Activated naive CD4-positive, alpha-beta T cell treated with anti-CD3 and anti-CD28 coated beads, Interleukin-2, amount 50 U/mL, for 72 hours (primary cell): ENCODE measurements at places on chromosomes 3 and 15.

DNA sequence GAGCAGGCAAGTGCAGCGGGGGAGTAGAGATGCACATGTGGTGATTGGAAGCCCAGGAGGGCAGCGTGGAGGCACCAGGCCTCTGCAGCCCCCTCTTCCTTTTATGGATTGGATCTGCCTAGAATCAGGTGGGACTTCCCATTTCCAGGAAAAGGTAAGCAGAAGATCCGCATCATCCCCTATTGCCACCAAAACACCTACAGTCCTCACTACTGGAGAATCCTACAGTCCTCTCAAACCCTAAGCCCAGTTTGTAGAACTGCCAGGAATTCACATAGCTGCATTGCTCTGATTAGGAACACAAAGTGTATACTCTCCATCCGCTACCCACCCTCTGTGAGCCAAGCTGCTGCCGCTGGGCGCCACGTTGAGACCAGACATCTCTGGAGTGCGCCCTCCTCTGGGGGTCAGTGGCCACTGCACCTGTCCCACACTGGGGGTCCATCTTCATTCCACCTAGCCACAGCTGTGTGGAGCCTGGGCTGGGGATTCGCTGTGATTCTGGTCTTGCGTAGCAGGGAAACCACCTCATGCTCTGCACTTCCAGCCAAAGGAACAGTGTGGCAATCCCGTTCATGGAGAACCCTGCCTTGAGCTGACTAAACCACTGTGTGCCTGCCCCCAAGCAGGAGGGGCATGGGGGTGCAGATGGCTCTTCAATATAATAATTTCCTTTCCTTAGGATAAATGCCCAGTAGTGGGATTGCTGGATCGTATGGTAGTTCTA is 88.9 kb upstream of the PTX3 start:
- DNase-seq, result no peak

GRCh38 chr3:123083383-123084124 is 16.7 kb downstream of the PDIA5 start:
- no peak for DNase-seq

- no peak for DNase-seq
Measured at GRCh38 chr15:89177116-89177515, 44.3 kb downstream of the RLBP1 start.

DNA sequence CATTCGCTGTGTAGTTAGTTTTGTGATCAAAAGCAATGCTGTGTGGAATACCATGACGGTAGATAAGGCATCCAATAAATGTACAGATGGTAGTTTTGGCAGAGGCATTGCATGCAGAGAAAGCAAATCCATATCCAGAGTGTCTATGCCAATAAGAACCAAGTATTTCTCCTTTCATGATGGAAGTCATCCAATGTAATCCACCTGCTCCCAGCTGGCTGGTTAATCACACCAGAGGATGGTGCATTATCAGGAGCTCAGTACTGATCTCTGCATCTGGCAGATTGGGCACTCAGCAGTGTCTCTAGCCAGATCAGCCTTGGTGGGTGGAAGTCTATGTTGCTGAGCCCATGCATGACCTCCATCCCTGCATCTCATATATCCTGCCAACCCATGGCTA is 677.7 kb upstream of the NECTIN3 start:
- DNase-seq, result no peak

GRCh38 chr3:65331730-65332129 is 643.9 kb upstream of the ADAMTS9 start:
- DNase-seq, result no peak

- no peak for DNase-seq
Measured at GRCh38 chr3:71854706-71855105, 69.8 kb upstream of the PROK2 start.

DNA sequence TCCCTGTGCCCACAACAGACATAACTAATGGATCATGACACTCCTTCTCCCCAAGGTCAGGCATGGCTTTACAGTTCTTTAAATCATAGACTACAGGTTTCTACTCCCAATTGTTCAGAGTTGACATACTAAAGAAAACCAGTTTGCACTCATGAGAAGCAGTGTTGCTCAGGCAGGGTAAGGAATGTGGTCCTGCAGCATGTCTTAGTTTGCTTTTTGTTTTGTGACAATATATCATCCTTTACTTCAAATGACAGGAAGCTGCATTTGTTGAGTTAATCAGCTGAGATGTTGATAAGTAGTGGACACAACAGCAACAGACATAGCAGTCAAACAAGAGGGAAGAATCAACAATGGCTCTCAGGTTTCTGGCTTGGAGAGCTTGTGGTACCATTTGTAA is 267.5 kb downstream of the SLCO3A1 start:
- no peak for DNase-seq

DNA sequence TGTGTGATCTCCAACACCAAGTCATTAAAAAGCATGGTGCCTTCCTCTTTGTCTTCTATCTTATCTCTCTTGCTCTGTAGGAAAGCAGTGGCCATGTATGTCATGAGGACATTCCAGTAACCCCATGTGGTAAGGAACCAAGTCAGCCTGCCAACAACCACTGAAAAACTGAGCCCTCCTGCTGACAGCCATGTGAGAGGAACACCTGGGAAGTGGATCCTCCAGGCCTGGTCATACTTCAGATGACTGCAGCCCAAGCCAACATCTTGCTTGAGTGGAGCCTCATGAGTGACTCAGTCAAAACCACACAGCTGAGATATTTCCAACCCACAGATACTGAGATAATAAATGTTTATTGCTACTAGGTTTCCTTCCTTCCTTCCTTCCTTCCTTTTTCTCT is 597.3 kb downstream of the ZIC1 start:
- DNase-seq, result no peak

DNA sequence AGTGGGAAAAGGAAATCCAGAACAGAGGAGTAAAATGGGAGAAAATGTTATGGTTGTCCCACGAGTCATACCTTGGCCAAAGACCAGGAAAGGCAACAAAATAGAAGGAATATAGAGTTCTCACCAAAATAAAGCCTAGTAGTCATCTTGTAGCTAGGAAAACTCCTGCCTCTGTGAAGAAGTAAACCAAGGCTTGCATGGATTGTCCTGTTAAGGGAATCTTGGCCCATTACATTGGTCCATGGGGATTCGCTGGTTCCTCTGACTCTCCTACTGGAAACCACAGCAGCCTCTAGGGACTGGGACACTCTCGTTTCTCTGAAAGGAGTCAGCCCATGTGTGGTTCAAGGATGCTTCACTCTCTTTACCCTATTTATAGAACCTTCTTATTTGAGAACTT is 62.9 kb upstream of the FNDC3B start:
- no peak for DNase-seq

DNA sequence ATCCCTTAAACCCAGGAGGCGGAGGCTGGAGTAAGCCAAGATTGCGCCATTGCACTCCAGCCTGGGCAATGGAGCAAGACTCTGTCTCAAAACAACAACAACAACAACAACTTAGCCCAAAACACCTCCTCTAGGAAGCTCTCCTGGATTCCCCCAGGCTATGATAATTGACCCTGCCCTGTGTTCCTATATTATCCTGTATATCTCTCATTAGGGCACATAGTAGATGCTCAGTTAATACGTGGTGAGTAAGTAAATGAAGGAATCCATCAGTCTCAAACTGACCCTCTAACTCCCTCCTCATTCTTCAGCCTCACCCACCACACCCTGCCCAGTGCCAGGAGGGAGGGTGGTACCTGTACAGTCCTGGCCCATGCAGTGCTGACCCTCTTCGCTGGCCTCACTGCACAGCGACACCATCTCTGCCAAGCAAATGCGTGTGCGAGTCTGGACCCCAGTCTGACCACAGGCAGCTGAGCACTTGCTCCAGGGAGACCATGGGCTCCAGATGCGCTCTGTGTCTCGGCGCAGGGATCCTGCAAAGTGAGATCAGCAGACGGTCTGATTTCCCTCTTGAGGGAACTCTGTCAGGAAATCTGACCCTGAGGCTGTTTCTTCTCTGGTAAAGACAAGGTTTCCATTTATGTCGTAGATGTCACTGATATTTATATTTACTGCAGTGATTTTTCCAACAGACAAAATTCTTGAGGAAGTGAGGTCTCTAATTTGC is 6.2 kb downstream of the CILP start:
- no peak for DNase-seq
